ENCODE measurements at places on chromosomes 13 and 19.

DNA sequence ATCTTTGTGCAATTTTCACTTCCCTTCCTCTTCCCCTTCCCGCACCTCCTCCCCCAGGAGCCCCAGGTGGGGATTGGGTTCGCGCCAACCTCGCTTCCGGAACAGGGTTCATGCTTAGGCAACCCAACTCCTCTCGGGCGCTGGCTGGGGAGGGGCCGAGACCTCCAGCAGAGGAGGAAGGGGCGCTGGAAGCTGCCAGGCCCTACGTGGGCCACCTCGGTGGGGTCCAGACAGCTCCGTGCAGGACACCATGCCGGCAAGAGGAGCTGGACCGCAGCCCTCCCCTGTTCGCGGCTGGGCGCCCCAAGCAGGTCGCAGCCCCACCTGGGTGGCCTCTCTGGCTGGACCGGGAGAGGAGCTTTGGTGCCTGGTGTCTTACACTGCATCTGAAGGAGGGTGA lies 91.1 kb downstream of the SPACA7 start:
- DNase-seq, result no peak

GRCh38 chr13:110506859-110507566 lies 54.5 kb downstream of the RAB20 start:
- no peak for DNase-seq

DNA sequence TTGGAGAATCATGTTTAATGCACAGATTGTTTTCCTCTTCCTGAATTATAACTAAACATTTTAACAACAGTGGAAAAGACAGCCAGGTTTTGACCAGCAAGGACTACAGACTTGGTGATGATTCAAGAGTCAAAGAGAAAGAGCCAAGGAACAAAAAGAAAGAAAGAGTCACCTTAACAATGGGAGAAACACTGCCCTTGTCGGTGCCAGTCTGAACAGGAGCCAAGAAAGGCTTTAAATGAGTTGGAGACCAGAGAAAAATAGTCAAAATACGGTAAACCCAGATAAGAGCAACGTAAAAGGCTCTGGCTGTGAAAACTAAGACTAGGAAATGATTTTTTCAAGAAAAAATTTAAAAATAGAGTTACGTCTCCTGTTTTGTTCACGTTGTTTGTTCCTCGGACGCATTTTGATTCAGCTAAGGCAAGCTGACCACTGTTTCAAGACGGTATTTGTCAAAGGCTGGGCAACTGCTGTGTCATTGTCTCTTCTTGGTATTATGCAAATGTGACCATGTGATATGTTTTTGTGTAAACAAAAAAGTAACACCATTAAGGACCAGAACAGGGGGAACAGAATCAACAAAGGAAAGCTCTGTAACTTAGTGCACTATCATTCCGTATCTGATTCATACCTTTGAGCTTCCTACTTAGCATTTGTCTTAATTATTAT lies 634.5 kb downstream of the LIG4 start:
- DNase-seq, result no peak

DNA sequence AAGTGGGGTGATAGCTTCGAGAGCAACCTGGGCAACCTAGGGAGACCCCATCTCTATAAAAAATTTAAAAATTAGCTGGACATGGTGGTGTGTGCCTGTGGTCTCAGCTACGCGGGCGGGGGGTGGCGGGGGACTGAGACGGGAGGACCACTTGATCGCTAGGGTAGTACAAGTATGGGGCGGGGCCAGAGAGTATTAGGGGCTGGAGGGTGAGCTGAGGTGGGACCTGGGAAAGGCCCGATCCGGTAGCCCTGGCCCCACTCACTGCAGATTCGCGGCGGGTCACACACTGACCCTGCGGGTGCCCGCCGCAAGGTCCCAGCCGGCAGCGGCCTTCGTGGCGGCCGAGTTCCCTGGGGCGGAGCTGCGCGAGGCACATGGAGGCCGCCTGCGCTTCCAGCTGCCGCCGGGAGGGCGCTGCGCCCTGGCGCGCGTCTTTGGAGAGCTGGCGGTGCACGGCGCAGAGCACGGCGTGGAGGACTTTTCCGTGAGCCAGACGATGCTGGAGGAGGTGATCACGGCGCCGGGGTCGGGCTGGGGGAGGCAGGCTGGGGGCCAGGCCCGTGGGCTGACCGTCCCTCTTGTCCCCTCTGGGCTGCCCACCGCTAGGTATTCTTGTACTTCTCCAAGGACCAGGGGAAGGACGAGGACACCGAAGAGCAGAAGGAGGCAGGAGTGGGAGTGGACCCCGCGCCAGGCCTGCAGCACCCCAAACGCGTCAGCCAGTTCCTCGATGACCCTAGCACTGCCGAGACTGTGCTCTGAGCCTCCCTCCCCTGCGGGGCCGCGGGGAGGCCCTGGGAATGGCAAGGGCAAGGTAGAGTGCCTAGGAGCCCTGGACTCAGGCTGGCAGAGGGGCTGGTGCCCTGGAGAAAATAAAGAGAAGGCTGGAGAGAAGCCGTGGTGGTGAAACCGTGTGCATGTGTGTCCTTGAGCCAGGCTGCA lies 2.0 kb upstream of the ARHGAP45 start:
- no peak for DNase-seq

GRCh38 chr13:43666403-43666802 lies 120.4 kb downstream of the ENOX1 start:
- no peak for DNase-seq

- DNase-seq, result no peak
Observed at GRCh38 chr19:45809643-45810159, 5.4 kb downstream of the RSPH6A start.
